Stimulated activated CD8-positive, alpha-beta memory T cell treated with anti-CD3 and anti-CD28 coated beads, Interleukin-2, amount 100 ng/mL, for 1 hour (primary cell): ENCODE measurements at places on chromosomes 5 and 9.

GRCh38 chr9:133709015-133709611 is 29.0 kb downstream of the SARDH start:
- peak; percentile 51 for DNase-seq

DNA sequence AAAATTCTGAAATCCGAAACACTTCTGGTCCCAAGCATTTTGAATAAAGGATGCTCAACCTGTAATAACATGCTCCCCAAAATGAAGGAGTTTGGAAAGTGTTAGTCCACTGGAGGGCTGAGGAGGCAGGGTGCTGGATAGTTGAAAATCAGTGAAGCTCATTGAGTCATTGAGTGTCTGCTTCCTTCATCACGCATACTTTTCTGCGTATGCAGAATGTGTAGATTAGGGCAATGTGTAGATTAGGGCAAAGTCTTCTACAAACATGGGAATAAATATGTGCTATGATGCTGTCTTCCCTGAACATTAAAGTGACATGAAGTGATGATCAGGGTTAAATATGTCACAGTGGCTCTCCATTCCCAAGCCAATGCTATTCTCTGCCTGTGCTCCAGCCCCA is 193.8 kb downstream of the CFAP90 start:
- DNase-seq = no peak

DNA sequence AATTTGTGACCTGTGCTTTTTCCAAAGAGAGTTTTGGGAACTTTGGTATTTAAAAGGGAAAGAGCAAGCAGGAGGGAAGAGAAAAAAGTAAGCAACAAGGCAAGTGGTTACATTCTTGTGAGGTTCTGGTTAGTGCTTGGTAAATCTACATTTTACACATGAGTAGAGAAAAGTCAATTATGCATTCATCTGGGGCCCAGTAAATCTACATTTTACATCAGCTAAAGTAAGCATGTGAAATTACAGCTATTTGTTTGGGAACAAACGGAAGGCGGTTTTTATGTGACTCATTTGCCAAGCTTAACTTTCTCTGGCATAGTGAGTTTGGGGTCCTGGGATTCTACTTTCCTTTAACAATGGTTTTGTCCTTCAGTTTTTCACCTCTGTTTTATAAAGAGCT is 102.2 kb downstream of the SNX18 start:
- DNase-seq = no peak

- DNase-seq = no peak
These were observed 116.1 kb upstream of the SPOCK1 start for GRCh38 chr5:137615171-137615775.

- DNase-seq = no peak
These were observed 28.2 kb upstream of the FOXI1 start for GRCh38 chr5:170077526-170077925.

DNA sequence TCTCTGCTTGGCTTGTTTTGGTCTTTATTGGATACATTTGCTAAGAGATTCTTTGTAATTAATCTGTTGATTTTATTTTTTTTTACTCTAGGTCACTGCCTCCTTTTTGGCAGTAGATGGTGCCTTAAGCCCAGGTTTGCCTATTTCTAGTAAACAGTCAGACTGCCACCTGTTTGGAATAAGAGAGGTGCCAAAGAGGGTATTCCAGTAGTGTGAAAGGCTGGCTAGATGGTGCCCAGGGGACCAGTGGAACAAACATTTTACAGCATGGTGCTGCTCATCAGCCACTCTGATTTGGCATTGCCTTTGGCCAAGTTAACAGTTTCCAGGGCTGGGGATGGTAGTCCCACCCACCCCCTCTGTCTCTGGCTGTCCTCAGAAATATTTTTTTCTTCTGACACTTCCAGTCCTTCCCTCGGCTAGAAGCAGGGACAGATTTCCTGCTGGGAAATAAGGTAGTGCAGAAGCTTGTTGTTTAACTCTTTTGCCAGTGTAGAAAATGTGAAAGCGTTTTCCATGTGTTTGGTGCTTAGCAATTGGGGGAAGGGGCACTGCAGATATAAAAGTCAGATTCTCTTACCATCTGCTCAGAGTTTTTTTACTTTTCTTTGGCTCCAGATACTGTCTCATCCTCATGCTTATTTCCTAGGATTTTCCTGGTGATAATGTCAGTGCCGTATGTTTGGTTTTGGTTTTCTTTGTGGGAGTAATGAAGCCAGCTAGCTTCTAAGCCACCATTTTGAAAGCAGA is 36.6 kb upstream of the FBXL7 start:
- DNase-seq = no peak

GRCh38 chr5:62077823-62078550 is 228.0 kb upstream of the KIF2A start:
- no peak for DNase-seq

- DNase-seq = no peak
These were observed 353.5 kb upstream of the RFX3 start for GRCh38 chr9:3879315-3879714.

DNA sequence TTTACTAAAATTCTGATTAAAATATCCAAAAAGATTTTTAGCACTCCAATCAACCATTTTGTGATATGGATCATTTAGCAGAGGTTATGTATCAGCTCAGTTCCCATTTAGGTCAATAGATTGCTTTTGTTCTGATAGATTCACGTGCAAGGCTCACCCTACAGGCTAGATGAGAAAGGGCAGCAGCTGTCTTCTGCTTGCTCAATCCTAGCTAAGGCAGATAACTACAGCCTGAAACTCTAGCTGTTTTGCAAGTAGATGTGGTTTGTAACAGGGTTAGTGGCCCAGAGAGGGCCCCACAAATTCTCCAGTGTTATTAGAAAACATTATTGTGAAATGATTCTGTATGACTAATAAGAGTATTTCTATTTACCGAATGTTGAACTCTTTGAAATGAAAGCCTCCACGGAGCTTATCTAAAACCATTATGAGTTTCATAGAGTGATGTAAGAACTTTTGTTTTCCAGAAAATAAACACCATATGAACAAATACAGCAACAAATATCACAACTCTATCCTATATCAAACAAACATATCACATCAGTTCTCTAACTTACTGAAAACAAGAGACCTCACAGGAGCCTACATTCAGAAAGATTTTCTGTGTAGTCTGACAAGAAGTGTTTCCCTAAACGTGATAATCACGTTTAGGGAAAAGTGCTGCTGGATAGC is 841.9 kb upstream of the ACO1 start:
- no peak for DNase-seq

- no peak for DNase-seq
These were observed 218.1 kb upstream of the WWC1 start for GRCh38 chr5:168073311-168073710.

DNA sequence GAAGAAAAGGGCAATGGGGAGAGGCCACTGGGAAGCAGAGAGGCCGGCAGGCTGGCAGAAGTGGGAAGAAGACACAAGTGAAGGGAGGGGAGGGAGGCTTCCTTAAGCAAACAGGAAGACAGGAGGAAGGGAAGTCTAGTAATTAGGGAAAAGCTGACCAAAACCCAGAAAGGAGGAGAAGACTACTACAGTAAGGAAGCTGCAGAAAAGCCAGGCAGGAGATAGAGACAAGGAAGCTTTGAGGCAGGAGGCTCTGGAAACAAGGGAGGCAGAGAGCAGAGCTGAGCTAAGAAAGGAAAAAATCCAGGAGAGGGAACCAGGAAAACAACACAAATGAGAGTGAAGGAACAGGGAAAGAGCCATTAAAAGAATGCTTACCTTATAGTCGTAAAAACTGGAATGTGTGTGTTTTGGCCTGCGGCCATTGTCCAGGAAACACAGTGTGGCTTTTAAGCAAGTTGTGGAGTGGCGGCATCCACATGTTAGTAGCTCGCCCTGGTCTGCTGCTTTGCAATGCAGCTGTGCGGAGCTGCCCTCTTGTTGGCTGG is 317.1 kb upstream of the CLINT1 start:
- no peak for DNase-seq

DNA sequence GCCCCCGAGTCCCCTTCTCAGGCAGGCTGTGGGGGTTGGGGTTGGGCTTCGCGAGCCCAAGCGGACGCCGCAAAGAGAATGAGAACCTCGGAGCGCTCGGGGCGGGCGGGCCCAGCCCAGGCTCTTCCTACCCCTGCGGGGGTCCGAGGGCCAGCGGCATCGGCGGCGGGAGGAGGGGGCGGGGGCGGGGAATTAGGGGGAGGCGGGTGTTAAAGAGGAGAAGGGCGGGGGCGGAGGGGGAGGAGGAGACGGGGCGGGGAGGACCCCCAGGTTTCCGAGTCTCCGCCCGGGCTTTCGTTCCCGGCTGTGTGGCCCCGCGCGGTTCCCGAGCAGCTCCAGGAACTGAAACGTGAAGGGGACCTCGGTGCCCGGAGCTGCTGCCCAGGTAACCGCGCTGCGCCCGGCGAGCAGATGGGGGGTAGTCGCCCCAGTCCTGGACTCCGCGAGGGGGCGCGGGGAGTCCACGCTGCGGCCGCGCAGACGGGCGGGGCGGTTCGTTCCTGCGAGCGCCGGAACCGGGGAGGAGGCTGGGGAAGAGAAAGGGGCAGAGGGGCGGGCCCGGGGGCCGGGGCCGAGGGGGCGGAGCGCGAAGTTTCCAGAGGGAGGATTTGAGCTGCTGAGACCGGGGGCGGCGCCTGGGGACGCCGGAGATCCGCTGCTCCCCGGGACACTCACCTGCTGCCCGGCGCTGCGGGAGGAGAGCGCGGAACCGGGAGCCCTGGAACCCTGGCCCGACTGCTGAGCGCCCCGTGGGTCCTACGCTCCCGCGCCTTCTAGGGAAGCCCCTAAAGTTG is 38.4 kb upstream of the PLEKHG4B start:
- no peak for DNase-seq

DNA sequence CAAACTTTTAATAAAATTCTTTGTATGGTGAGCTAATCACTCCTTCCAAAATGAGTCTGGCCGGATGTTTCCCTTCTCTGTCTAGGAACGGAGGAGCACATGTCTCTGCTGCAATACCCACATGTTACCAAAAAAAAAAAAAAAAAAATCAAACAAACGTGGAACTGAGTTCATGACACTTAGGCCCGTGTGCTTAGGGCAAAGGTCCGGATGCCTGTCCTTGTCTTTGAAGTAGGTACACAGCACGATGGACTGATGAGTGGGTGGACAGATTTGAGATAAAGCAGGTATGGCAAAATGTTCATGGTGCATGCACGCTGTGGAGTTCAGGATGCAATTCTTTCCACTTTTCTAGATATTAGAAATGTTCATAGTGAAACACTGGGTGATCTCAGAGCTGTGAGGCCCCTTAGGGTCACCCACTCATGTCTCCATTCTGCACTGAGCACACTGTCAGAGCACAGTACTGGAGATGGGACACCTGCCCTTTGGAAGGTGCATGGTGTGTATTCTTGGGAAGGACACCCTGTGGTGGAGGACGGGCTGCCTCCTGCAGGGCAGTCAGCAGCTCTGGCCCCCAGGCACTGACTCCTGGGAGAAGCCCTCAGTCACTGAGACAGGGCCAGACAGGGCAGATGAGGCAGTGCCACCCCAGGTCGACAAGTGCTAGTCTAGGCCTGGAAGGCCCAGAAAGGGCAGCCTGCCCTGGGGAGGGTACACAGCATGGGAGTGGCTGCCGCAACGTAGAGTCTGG is 43.6 kb downstream of the GADD45G start:
- DNase-seq = no peak

GRCh38 chr5:147382776-147383175 is 127.1 kb downstream of the DPYSL3 start:
- no peak for DNase-seq

GRCh38 chr9:1311462-1312042 is 261.4 kb downstream of the DMRT2 start:
- DNase-seq = no peak

DNA sequence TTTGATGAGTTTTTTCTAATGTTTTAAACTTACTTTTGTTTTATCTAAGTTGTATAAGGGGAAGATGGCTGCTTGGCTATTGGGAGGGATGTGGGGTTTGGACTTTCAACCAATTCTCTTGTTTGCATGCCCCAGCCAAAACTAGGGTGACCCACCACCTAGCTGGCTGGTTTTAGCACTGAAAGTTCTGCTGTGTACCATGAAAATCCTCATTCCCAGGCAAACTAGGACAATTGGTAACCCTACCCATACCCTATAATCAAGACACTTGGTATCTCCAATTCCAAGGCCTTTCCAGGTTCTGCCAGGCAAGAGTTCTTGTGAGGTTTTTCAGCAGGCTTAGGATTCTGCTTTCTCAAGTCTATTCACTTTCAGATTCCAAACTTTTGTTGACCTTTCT is 13.1 kb downstream of the RAB3C start:
- no peak for DNase-seq
